ENCODE measurements at places on chromosomes 2 and 18.
A peak's percentile ranks its signal among the peaks of the same experiment; 100 is the strongest.

DNA sequence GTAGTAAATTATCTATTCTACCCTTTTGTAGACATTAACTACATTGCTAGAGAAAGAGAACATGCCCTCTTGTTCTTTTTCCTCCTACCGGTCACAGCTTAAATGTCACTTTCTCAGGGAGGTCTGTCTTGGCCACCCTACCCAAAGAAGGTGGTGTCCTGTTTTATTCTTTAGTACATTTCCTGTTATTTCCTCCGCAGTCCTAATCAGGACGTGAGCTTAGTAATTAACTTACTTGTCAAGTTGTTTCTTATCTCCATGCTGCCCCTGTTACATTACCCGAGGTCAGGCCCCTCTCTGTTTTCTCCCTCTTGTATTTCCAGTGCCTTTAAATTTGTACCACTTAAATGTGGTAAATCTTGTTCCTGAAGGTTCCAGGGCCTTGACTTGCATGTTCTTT lies 73.7 kb upstream of the RMDN2 start:
- DNase-seq: no peak

GRCh38 chr2:25955869-25956535 lies 26.3 kb downstream of the KIF3C start:
- no peak for DNase-seq

DNA sequence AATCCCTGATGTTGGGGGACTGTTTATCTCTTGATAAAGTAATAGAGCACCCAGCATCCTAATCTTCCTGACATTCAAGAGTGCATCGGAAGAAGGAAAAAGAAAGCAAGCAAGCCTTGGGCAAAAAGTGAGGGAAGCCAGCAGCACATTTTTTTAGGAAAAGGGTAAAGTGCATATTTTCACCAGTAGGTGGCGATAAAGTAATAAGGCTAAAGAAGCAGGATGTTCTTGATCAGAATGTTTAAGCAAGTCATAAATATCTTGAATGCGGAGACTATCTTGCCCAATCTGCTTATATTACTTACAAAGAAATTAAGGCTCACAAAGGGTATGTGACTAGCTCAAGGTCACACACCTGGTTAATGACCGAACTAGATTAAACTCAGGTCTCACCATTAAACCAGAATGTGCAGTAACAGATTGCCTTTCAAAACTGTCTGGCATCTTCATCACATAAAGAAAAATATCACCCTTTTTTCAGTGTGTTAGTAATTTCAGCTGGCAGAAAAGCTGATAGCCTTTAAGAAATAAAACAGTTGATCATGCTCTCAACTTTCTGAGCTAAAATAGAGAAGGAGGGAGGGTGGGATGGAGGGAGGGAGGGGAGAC lies 83.8 kb downstream of the VIT start:
- DNase-seq: peak; percentile 61

- DNase-seq: no peak
Measured at GRCh38 chr2:234457421-234457820, 39.5 kb downstream of the ARL4C start.

- no peak for DNase-seq
Measured at GRCh38 chr2:85760371-85760770, 6.6 kb downstream of the ATOH8 start.

GRCh38 chr2:175366815-175367214 lies 185.3 kb upstream of the ATP5MC3 start:
- DNase-seq: peak; percentile 64

DNA sequence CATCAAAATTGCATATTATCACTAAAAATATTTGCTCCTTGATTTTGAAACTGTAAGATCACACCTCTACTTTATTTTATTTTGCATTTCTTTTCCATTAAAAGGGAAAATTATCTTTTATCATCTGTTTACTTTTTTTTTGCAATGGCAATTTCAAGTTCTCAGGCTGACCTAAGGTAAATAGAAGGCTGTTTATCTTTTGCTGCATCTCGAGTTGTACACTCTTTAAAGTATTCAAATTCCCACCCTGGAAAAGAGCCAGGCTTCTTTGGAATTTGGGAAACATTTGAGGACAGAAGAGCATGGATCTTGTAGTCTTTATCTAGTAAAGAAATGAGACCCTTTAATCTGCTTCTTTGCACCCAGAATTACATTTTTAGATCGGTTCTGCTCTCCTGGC lies 645.7 kb downstream of the SLC4A3 start:
- DNase-seq: peak; percentile 14

DNA sequence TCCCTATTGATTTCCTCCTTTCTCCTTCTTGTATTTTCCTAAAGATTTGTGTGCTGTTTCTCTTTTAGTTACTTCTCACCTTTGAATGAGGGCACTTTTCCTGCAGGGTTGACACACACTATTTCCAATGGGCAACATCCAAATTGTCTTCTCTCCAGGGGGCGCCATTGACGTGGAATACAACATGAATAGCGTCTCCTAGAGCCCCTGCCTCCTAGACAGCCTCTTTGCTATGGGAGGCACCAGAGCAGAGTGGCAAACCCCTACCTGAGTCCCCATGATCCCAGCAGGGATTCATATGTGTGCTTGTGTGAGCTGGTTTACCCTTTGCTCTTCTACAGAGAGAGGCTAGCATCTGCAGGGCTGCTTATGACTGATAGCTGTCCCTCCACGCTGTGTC lies 61.3 kb upstream of the ITSN2 start:
- no peak for DNase-seq

Measured in DMS79 treated with DMSO at 0.1 percent for 48 hours (cell line).